ENCODE measurements at places on chromosomes 6 and 20. TPM values are rescaled to one million over a fixed set of nuclear protein-coding genes. Genes with fewer than 3 reads are reported as not detected.

Gene ZNF334
- 6.0 TPM for polyA plus RNA-seq

Gene RBPJL
- 0.26 TPM for polyA plus RNA-seq

Gene TUBB1
- polyA plus RNA-seq = 1.3 TPM

Gene WFDC5
- polyA plus RNA-seq = 2.1 TPM

Gene PRKN
- 19.1 TPM for polyA plus RNA-seq

Gene SYCP2L
- 5.4 TPM for polyA plus RNA-seq

Gene IPCEF1
- polyA plus RNA-seq = 4.2 TPM

Gene CSTF1
- polyA plus RNA-seq = 80.6 TPM

Gene CCN6
- 6.8 TPM for polyA plus RNA-seq

Gene SLA2
- polyA plus RNA-seq = 1.1 TPM

Gene SNX14
- 170 TPM for polyA plus RNA-seq

Gene GABRR2
- polyA plus RNA-seq = 0.79 TPM

Gene CD24
- polyA plus RNA-seq = 25.0 TPM

Gene KIAA0408
- polyA plus RNA-seq = 11.2 TPM

Gene C6orf132
- polyA plus RNA-seq = 2.0 TPM

Gene SDC4
- 124 TPM for polyA plus RNA-seq

Gene DACT2
- polyA plus RNA-seq = 1.8 TPM

Gene IP6K3
- 0.15 TPM for polyA plus RNA-seq

Gene TRIM15
- polyA plus RNA-seq = 1.1 TPM

Gene MCCD1
- polyA plus RNA-seq = not detected

Gene BFSP1
- polyA plus RNA-seq = 7.4 TPM

Gene KIFC1
- 20.2 TPM for polyA plus RNA-seq

Gene POLR3F
- polyA plus RNA-seq = 14.8 TPM

Gene STXBP5
- 43.5 TPM for polyA plus RNA-seq

Gene PXDC1
- polyA plus RNA-seq = 16.9 TPM

Gene ZBTB46
- polyA plus RNA-seq = 5.2 TPM

Gene MDFI
- polyA plus RNA-seq = 12.9 TPM

Gene TOMM6
- 233 TPM for polyA plus RNA-seq

Gene FNDC1
- polyA plus RNA-seq = 4.9 TPM

Gene RIMS4
- polyA plus RNA-seq = 32.1 TPM

Gene PLCB4
- polyA plus RNA-seq = 5.9 TPM

Gene ZNF391
- polyA plus RNA-seq = 13.1 TPM

Gene HDGFL1
- 303 TPM for polyA plus RNA-seq

Gene HLA-DMA
- polyA plus RNA-seq = 54.5 TPM

Gene ULBP2
- polyA plus RNA-seq = 1.9 TPM

Gene HTR1E
- 0.40 TPM for polyA plus RNA-seq

Gene SLC17A9
- polyA plus RNA-seq = 2.1 TPM

Gene BTN1A1
- 0.30 TPM for polyA plus RNA-seq

Gene ABHD16B
- 10.8 TPM for polyA plus RNA-seq

Gene EFCAB8
- polyA plus RNA-seq = 6.3 TPM

Gene MYL9
- 594 TPM for polyA plus RNA-seq

Gene ANGPT4
- polyA plus RNA-seq = 1.2 TPM

Gene DDO
- polyA plus RNA-seq = 0.73 TPM

Gene PNLDC1
- 31.6 TPM for polyA plus RNA-seq

Gene SLC24A3
- 4.5 TPM for polyA plus RNA-seq

Gene RAD21L1
- polyA plus RNA-seq = 12.1 TPM

Gene DLK2
- 1.3 TPM for polyA plus RNA-seq

Gene PRPH2
- 5.4 TPM for polyA plus RNA-seq
